CD4-positive, alpha-beta T cell treated with Interleukin-17A for 1 hour (primary cell): ENCODE measurements at places on chromosomes 11 and 22.

DNA sequence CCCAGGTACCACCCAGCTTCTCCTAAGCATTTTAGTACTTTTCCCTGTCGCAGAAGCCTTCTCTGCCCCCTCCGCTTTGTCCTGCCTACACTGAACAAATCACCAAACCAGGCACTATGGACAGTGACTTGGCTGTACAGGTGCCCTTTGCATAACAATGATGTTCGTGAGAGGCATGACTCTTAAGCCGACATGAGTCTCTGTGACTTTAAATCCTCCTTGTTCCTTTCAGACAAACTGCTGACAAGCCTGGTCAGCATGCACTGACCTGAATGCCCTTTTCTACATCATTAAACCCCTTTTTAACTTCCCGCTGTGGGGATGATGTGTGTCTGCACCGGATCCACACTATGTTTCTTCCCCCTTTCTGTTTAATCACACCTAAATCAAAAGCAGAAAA, 16.6 kb downstream of the CAVIN3 start:
- no peak for DNase-seq

GRCh38 chr11:17561111-17561415, 14.0 kb downstream of the OTOG start:
- no peak for DNase-seq

- DNase-seq: no peak
Measured at GRCh38 chr11:73330569-73331093, 22.6 kb downstream of the ARHGEF17 start.

GRCh38 chr22:43955883-43956782, 891 bp downstream of the SAMM50 start:
- DNase-seq: peak; percentile 5

DNA sequence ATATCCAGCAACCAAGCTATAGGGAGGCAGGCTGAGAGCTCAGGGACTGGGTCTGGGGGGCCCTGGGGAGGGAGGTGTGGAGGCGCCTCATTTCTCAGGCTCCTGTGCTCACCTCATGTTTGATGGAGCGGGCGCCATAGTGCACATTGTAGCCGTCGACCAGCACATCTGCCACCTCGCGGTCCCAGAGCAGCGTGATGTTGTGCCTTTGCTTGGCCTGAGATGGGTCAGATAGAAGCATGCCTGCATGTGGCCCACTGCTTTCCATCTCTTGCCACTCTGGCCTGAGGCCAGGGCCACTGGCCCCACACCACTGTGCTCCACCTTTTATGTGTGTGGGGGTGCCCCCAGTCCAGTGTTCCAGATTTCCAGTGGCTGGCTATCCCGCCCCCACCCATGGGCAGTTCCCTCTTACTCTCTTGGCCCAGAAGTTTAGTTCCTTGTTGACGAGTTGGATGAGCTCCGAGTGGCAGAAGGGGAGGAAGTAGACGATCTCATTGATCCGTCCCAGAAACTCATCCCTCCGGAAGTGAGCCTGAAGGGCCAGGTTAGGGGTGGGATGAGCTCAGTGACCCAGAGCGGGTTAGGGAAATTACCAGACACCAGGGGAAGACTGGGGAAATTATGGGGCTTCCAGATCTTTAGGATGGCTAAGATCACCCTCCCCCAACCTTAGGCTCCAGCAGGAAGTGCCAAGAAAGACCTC, 50.1 kb upstream of the PHOX2A start:
- no peak for DNase-seq

- DNase-seq: no peak
Measured at GRCh38 chr11:106242718-106243415, 165.4 kb downstream of the AASDHPPT start.

DNA sequence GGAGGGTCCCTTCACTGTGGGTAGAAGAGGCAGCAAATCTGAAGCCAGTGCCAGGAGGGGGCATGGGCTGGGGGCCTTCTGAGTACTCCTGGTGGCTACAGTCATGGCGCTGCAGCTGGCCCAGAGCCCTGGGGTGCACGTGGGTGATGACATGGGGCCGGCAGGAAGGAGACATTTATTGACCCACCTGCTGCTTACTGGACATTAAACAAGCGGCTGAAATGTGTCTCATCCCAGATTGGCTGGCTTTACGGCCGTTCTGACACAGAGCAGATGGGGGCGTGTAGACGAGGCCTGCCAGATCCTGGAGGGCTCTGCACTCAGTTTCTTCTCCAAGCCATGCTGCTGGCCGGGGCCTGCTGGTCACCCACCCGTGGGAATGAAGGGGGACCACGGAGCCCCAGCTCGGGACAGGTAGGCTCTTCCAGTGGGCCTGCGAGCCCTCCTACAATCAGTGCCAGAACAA, 906.9 kb downstream of the BRD1 start:
- no peak for DNase-seq

DNA sequence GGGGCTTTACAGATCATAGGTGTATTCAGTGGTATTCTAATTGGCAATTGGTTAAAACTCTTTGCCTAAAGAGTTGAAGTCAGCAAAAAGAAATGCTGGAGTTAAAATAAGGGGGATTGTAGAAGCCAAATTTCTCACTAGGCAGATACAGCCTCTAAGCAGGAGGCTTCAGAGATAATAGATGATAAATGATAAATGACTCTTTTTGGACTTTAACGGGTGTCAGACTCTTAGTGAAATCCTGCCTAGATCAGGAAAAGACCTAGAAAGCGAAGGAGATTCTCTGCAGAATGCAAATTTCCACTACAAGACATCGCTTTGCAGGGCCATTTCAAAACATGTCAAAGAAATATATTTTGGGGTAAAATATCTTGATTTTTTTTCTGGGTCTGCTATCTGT, 182.8 kb downstream of the FAM76B start:
- DNase-seq: no peak

DNA sequence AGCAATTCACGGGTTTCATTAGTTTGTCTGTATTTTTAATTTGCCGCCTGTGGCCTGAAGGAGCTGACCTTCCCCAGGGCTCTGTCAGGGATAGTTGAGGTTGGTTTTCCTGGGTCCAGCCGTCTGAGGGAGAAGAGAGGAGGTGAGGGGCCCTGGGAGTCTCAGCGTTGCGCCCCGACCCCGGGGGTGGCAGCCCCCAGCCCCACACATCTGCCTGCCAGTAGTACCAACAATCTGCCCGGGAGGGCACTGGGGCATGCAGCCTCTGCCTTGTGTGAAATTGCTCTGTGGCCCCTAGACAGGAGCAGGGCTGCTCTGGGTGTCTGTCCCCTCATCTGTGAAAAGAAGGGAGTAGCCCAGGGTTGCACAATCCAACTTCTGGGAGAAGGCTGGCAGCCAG, 6.6 kb downstream of the B3GAT1 start:
- DNase-seq: no peak

- no peak for DNase-seq
Measured at GRCh38 chr11:61675826-61676225, 4.4 kb upstream of the DAGLA start.

- DNase-seq: peak; percentile 32
Measured at GRCh38 chr22:36381513-36382128, 6.1 kb downstream of the MYH9 start.

DNA sequence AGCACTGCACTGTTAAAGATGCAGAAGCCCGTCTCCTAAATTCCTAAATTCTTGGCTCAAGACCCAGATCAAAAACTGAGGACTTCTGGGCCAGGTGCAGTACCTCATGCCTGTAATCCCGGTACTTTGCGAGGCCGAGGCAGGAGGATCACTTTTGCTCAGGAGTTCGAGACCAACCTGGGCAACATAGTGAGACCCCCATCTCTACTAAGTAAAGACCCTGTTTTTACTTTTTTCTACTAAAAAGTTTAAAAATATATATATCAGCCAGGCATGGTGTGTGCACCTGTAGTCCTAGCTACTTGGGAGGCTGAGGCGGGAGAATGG, 29.7 kb downstream of the PDGFB start:
- no peak for DNase-seq

DNA sequence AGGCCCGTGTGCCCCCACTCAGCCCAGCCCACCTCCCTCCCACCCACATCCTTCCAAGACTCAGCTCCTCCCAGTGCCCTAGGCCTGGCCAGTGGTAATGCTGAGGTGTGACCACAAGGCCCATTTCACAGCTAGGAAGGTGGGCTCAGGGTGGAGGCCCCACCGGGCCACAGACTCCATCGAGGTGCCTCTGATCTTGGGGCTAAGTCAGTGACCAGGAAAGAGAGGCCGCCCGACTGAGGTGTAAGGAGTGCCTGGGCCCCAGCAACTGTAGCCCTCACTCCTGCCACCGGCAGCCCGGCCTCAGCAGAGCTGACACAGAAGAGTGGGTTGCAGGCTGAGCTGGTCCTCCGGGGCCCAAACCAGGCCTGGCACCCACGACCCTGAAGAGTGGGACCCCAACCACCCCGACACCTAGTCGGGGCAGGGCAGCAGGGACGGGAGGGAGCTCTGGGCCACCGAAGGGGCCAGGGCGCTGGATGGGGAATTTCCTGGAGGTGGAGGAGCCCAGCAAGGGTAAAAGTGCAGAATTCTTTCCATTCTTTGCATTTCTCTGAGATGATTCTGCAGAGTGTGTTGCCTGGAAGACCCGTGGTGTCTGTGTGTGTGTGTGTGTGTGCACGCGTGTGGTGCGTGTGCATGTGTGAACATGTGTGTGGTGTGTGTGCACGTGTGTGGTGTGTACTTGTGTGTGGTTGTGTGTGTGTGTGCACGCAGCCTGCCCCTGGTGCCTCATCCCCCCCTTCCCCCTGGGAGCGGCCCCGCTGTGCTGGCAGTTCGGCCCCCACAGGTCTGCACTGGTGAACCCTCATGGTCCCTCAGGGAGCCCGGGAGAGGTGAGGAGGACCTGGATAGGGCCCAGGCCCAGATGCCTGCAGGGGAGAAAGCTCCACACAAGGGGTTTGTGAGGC, 8.3 kb upstream of the PIM3 start:
- DNase-seq: no peak
